ENCODE measurements at places on chromosomes 16 and 17. TPM values are rescaled to one million over a fixed set of nuclear protein-coding genes. Genes with fewer than 3 reads are reported as not detected.

- no peak overlapping the region for H3K27ac ChIP-seq
- H3K4me3 ChIP-seq: no peak overlapping the region
- H3K27me3 ChIP-seq: peaks cover 3% of the 10 kb centered on the region
- H3K36me3 ChIP-seq: no peaks in the 10 kb centered on the region
- DNase-seq: no peak
- H3K4me1 ChIP-seq: peaks cover 9% of the 10 kb centered on the region
These were observed 4.4 kb upstream of the SCPEP1 start for GRCh38 chr17:56973520-56973919.

- peaks cover 16% of the 10 kb centered on the region for H3K36me3 ChIP-seq
- no peak for DNase-seq
- H3K4me3 ChIP-seq: no peak overlapping the region
- H3K4me1 ChIP-seq: peaks cover 30% of the 10 kb centered on the region
- no peak overlapping the region for H3K27ac ChIP-seq
These were observed 6.7 kb upstream of the EVI2A start for GRCh38 chr17:31328160-31328535.

DNA sequence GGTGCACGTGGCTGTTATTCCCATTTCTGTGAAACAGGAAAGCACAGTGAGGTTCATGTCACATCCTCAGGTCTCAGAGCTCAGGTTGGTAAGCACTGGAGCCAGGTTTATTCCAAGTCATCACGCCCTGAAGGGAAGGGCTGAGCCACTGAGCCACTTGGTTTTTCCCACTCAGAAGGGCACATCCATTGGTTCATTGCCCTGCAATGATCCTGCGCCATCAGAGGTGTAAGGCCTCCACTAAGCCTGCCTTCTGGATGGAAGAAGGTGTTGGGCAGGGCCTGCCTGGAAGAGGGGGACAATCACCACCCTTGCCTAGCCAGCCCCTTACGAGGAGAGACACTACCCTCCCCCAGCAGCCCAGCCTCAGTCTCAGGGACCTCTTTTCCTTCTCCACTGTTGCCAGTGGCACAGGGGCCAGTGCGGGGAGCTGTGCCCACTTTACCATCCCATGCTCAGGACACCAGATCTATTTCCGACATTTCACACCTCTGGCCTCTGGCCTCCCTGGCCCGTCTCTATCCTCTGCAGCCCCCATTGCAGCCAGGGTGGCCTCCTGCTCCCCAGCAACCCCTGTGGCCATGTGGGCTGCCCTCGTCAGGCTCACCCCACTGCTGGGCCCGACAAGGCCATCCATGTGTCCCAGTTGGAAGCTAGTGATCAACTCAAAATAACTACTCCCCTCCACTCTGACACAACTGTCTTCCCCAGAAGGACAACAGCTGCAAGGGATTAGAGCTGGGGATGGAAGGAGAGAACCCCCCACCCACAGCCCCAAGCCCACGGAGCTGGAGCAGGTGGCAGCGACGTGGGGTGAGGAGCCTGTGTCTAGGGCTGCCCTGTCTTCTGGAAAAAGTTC, 29.9 kb downstream of the CFAP20 start:
- no peaks in the 10 kb centered on the region for H3K4me1 ChIP-seq
- H3K36me3 ChIP-seq: no peaks in the 10 kb centered on the region
- H3K27me3 ChIP-seq: no peaks in the 10 kb centered on the region
- no peak overlapping the region for H3K27ac ChIP-seq
- DNase-seq: no peak

GRCh38 chr16:79282806-79283205, 317.7 kb downstream of the MAF start:
- peak; percentile 39 for DNase-seq
- H3K4me3 ChIP-seq: no peak overlapping the region
- H3K27ac ChIP-seq: no peak overlapping the region
- peaks cover 74% of the 10 kb centered on the region for H3K4me1 ChIP-seq
- H3K27me3 ChIP-seq: peaks cover 11% of the 10 kb centered on the region

- no peak for DNase-seq
- H3K36me3 ChIP-seq: peaks cover 11% of the 10 kb centered on the region
- H3K27me3 ChIP-seq: no peaks in the 10 kb centered on the region
These were observed 7.1 kb upstream of the LGALS3BP start for GRCh38 chr17:78986649-78987328.

DNA sequence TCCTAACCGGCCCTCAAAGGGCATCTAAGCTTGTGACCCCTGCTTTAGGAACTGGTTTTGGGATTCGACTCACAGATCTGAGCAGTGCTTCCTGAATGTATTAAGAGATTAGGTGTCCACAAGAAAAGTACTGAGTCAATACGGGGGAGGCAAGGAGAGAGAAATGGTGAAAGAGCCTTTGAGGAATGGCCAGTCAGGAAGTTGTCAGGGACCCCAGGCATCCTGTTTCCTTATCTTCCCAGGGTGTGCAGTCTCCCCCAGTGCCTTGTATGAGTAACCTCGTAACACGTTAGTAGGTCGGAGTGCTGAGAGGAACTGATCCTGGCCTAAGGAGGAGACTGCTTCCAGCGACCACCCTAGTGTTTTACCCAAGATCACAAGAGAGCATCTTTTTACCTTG, 16.4 kb upstream of the TMED6 start:
- peaks cover 12% of the 10 kb centered on the region for H3K4me1 ChIP-seq
- H3K27me3 ChIP-seq: no peaks in the 10 kb centered on the region
- no peak overlapping the region for H3K27ac ChIP-seq
- H3K36me3 ChIP-seq: peaks cover 47% of the 10 kb centered on the region

- no peak overlapping the region for H3K4me3 ChIP-seq
- H3K36me3 ChIP-seq: no peaks in the 10 kb centered on the region
- peaks cover 5% of the 10 kb centered on the region for H3K27me3 ChIP-seq
- no peak for DNase-seq
These were observed 1.3 kb upstream of the RDM1 start for GRCh38 chr17:35931794-35932425.

DNA sequence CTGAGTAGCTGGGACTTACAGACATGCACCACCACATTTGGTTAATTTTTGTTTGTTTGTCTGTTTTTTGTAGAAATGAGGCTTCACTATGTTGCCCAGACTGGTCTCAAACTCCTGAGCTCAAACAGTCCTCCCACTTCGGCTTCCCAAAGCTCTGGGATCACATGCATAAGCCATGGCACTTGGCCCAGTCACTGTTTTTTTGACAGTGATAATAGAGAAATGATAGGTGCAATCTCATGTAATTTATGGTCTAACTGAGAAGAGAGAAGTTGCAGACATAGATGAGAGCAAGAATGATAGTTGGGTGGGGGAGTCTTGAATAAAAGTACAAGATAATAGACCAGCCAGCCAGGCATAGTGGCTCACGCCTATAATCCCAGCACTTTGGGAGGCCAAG, 89.7 kb upstream of the TNRC6A start:
- H3K27ac ChIP-seq: no peak overlapping the region
- H3K4me1 ChIP-seq: no peaks in the 10 kb centered on the region
- H3K4me3 ChIP-seq: no peak overlapping the region

- DNase-seq: no peak
- H3K4me1 ChIP-seq: no peaks in the 10 kb centered on the region
- no peak overlapping the region for H3K4me3 ChIP-seq
- H3K27me3 ChIP-seq: peaks cover 19% of the 10 kb centered on the region
- H3K36me3 ChIP-seq: no peaks in the 10 kb centered on the region
These were observed 67.7 kb downstream of the WSCD1 start for GRCh38 chr17:6137716-6138502.

GRCh38 chr17:38415250-38416194, 12.7 kb upstream of the ARHGAP23 start:
- peak; percentile 64 for DNase-seq
- H3K27me3 ChIP-seq: peaks cover 29% of the 10 kb centered on the region
- H3K4me3 ChIP-seq: peak overlapping the region; percentile 76
- no peaks in the 10 kb centered on the region for H3K36me3 ChIP-seq
- H3K27ac ChIP-seq: peak overlapping the region; percentile 78
- H3K4me1 ChIP-seq: peaks cover 16% of the 10 kb centered on the region

GRCh38 chr17:42893359-42893758, 7.2 kb upstream of the G6PC1 start:
- H3K36me3 ChIP-seq: no peaks in the 10 kb centered on the region
- H3K4me3 ChIP-seq: no peak overlapping the region
- DNase-seq: no peak
- H3K4me1 ChIP-seq: no peaks in the 10 kb centered on the region

GRCh38 chr17:44000141-44000860, 4.1 kb upstream of the NAGS start:
- no peak overlapping the region for H3K27ac ChIP-seq
- H3K4me3 ChIP-seq: no peak overlapping the region
- H3K27me3 ChIP-seq: peaks cover 10% of the 10 kb centered on the region
- no peak for DNase-seq
- no peaks in the 10 kb centered on the region for H3K36me3 ChIP-seq
- H3K4me1 ChIP-seq: peaks cover 6% of the 10 kb centered on the region

DNA sequence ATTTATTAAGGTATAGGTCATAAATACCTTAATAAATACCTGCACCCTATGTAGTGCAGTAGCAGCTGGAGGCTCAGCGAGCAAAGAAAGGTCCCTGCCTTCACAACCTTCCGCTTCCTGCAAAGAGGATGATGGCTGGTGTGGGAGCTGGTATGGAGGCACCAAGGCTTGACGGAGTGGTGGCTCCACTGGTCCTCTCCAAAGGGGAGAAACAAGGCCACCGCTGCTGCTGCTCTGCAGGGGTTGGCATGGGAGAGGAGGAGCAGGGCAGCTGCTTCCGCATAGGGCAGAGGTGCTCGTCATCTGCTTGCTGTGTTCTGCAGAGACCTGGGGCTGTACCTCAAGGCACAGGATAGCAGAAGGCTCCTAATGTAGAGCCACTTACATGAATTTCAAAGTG, 52.8 kb downstream of the NDEL1 start:
- H3K36me3 ChIP-seq: peaks cover 38% of the 10 kb centered on the region
- H3K27me3 ChIP-seq: no peaks in the 10 kb centered on the region
- H3K4me3 ChIP-seq: no peak overlapping the region

DNA sequence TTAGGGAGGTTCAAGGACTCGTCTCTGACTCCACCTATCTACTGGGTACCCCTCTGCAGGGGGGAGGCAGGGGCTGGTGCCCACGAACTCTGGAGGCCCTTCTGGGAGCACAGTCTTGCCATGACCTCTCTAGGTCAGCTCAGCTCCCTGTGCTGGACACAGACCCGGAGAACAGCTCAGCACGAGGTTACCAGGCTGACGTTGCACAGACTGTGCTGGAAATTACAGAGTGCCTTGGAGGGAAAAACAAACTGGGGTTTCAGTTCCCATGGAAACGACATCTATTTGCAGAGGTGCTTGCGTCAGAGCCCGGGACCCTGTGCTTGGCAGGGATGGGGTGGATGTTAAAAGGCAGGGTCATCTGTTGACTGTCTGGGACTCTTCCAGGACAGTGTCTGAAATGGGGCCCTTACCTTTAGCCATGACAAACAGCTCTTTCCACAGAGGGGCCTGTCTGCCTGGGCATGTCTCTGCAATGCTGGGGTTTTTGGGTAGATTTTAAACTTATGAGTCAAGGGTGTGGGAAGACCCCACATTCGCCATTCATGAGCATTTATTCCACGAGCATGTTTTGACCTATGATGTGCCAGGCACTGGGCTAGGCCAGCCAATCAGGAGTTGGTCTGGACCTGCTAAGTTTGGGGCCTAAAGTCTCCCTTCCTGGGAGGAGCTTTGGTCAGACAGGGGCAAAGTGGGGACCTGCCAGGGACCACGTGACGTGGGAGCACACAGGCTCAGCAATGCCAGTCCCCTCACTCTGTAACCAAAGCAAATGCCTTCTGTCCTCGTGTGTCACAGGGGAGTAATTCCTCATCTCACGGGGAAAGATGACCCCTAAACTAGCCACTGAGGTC, 22.5 kb downstream of the CCR7 start:
- DNase-seq: peak; percentile 89
- peak overlapping the region; percentile 96 for H3K27ac ChIP-seq
- no peaks in the 10 kb centered on the region for H3K36me3 ChIP-seq
- H3K4me3 ChIP-seq: peak overlapping the region; percentile 66
- peaks cover 83% of the 10 kb centered on the region for H3K4me1 ChIP-seq

The OR1A2 gene
- not detected for total RNA-seq

The ARSG gene
- 10.5 TPM for total RNA-seq

The TMEM220 gene
- total RNA-seq: 0.94 TPM

The CMTM4 gene
- 4.6 TPM for total RNA-seq

The CD300A gene
- total RNA-seq: 1.3 TPM

The GPR139 gene
- total RNA-seq: not detected

All from activated naive CD4-positive, alpha-beta T cell treated with anti-CD3 and anti-CD28 coated beads for 36 hours (primary cell).